Glutamatergic neuron (in vitro differentiated cells): ENCODE measurements at places on chromosomes 1 and 21.

DNA sequence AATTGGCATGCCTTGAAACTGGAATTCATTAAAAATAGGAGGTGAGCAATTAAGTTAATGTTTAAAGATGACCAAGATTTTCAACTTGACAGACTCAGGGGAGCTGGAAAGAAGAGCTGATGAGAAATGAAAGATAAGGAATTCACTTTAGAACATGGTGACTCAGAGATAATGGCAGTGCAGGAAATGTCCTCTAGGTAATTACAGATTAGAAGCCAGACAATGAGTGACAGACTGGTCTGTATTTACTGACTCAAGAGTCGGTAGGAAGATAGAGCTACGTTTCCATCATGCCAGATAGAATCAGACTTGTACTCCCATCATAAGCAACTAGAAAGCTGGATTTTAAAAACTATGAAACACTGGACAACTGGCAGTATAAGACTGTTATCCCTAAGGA is 151.6 kb downstream of the AJAP1 start:
- no peak for DNase-seq

GRCh38 chr1:45381243-45381642 is 41.0 kb upstream of the MUTYH start:
- no peak for DNase-seq

DNA sequence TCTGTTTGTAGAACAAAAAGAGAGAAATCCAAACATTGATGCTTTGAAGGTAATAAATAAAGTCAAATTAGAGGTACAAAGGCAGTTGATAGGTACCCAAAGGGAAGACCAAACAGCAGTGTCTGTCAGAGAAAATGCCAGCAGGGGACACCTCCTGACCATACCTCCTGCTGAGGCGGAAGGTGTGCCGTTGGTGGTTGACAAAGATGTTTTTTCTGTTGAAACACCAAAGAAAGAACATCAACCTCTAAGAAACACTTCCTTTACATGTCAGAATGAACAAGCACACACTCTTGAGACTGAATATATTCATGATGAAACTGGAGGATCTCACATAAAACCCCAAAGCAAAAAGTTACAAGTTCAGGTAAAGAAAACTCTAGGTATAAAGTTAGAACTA is 128.3 kb downstream of the MACF1 start:
- no peak for DNase-seq

DNA sequence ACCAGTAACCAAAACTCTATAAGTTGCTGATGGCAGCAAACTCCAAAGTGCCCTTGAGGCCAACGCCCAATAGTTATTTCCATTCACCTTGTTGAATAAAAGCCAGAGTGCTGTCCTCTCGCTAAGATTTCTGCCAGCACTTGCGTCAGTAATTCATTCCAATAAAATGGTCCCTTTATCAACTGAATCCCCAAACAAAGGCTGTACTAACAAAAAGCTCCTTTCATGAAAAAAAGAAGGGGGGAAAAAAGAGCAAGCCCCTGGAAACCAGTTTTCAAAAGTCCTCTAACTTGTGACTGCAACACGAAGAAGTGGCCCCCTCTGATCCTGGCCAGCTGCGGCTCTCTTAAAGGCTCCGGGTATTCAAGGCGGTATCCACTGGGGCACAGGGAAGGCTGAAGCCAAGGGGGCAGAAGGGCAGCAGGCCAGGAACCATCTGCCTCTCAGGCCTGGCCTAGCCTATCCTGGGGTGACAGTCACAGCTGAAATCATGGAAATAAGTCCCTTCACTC is 55.8 kb upstream of the ZNF326 start:
- DNase-seq, result no peak

DNA sequence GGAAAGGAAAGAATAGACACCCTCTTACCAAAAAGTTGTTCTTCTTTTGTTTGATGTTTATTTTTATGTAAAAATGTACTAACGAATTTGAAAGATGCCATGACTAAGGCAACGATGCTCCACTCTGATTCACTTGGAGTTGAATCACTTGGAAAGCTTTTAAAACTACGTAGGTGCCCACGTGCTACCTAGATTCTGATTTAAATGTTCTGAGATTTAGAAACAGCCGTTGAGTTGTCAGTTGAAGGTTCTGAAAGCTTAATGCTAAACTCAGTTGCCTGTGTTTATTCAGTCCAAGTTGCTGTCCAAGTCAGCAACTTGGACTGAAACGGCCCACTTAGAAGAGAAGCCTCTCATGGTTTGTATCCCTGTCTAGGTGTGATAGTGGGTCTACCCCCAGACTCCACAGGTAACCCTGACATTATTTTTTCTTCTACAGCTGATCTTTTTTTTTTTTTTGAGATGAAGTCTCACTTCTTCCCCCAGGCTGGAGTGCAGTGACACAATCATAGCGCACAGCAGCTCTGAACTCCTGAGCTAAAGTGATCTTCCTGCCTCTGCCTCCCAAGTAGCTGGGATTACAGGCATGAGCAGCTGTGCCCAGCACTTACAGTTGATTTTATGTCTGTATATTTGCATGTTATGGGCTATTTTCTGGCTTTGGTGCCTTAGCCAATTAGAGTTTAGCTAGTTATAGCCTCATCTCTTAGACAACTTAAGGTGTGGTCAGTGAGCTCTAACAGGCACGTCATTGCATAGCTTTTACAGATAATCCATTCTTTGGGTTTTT is 1.4 kb upstream of the VAMP4 start:
- no peak for DNase-seq

- DNase-seq, result peak; percentile 93
These were observed 31.2 kb downstream of the CDCP2 start for GRCh38 chr1:54121482-54122134.

- DNase-seq, result no peak
These were observed 10.8 kb upstream of the CSF3R start for GRCh38 chr1:36493524-36493923.

DNA sequence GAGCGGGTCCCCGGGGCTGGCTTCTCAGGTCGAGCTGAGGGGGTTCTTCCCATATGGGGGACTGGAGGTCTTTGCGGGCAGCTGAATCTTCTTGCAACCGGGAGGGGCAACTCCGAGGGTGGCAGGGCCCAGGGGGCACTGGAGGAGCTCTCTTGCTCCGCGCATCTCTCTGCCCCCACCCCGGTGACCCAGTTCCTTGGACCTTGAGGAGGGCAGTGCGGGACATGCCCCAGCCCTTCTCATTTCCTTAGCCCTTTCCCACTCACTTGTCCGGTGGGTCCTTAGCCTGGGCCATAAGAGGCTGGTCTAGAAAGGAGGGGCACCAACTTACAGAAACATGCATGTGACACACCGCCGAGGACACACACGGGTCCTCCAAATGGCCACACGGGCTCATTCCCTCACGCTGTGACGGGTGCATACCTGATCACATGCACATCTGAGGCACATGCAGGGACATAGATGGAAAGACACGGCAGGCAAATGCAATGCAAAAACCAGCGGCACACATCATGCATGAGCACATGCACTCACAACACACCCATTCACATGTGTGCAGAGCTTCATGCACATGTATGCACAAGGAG is 630 bp downstream of the HPCA start:
- no peak for DNase-seq

DNA sequence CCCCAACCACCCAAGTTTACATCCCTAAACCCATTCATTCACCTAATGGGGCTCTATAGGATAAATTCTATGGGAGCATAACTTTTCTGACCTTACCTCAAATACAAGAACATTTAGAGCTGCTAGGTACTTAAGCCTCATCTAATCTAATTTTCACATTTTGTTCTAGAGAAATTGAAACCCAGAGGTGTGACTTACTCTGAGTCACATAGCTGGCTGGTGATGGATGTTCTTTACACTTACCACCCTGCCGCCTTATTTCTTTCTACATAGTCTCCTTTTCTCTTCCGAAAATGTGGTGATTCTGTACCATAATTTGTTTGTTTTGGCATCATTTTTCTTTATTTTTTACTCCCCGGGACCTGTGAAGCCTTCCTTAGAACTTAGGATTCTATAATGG is 20.3 kb downstream of the TIPRL start:
- DNase-seq, result no peak

DNA sequence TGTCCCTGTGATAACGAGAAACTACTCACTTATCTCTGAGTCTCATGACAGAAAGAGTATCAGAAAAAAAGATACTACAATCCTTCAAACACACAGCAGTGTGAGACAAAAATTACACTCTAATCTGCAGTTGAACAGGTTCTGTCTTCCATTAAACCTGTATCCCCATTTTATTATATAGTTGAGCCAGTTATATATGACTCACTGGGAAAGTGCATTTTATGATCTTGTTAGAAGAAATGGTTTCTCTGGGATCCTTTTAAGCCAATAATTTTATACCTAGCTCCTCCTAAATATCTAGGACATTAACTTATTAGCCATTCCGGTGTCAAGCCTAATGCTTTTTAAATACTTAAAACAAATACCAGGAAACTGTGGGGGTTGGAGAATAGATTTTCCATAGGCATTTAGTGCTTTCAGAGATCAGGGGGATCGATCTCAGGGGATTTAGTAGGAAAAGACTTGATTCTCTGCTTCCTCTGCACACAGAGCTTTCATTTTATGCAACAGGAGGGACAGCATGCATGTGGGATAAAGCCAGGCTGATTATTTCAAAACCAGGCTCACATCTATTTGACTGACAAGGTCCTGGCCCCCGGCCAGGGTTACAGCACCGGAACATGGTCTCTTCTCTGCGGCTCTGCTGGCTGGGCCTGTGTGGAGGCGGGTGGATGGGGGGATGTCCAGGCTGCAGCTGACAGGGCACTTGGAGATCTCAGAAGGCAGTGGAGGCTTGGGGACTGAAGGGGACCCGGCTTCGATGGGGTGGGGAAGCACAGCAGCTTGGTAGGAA is 310.6 kb downstream of the DISC1 start:
- no peak for DNase-seq

- DNase-seq, result no peak
These were observed 27.1 kb upstream of the PTPRF start for GRCh38 chr1:43503534-43503933.

- no peak for DNase-seq
These were observed 81.1 kb downstream of the TNFSF18 start for GRCh38 chr1:172969611-172970010.

DNA sequence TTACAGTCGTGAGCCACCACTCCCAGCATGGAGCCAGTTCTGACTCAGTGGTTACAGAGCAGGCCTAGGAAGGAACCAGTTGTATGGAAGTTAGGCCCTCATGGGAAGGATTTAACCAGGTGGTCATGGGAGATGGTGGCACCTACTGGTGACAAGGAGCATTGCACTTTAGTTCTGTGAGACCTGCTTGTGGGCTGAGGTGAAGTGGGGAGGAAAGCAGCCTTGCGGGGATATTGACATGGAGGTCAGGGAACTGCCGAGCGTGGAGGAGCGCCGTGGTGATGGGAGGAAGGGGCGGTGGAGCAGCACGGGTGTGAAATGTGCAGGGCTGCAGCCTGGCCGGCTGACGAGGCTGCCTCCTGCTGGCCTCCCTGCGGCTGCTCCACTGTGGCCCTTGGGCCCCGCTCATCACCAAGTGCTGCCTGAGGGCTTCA is 100.4 kb downstream of the GALNT2 start:
- DNase-seq, result no peak

DNA sequence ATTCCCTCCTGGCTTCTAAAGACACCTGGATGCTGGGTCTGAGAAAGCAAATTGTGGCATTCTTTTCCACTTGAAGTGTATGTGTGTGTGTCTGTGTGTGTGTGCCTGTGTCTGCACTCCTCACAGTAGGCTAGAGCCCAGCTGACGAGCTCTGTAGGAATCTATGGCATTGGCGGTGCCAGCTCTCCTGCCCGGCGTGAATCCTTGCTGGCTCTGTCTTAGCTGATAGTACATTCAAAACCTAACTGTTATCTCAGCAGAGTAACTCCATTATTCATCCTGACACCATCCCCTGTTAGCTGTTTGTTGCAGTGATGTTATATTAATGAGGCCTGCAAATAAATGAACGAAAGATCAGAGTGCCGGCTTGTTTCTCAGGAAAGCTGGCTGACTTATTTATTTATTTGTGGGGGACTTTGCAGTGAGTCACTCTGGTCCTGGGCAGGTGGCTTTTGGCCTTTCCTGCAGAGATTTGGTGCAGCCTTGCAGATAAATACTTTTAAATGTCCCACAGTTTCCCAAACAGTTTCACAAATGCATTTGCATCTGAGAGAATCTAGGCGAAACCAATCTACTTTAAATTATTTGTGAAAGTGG is 160.6 kb upstream of the CD34 start:
- DNase-seq, result no peak

DNA sequence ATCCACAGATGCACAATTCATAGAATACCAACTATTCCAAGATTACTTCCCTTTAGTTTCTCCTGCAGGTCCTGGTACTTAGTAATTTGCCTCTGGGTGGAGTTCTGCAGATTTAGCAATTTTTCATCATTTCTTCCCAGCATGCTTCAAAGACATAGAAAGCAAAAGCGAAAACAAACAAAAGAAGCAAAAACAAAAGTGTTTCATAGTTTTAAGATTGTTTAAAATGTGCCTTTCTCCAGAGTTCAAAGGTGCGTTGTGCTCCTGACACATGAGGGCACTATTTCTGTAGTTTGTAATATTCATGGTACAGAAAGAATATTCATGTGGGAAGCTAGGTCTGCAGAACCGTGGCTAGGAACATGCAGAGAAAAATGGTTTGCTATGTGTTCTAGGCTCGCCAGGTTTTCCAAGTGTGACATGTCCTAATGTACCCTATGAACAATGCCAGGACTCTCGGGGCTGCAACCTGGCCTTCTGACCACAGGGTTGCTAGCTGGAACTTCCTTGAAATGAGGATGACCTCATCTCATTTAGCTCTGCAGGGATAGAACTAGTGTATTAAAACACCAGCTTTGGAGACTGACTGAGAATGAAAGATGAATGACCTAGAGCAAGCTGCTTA is 30.0 kb upstream of the RCSD1 start:
- no peak for DNase-seq

DNA sequence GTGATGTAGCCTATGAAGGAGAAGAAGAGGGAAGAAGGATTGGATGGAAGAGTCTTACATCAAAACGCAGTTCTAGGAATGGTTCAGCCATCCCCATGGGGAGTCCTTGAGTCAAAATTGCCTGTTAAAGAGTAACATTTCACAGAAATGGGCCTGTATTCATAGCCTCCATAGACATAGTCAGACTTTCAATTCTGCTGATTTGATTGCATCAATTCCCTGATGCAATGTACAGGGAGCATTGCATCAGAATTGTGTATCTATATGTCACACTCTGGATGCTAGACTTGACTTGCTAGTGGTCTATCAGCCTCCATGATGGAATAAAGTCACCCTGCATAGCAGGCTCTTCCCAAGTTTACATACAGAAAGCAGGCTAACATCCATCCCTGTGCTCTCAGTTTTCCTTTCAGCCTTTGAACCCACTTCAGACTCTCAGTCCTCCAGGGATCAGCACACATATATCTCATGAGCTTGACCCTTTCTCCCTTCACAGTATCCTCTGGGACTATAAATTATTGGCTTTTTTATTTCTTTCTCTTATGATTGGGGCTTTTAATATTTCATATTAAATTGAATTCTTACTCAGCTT is 1111.7 kb upstream of the B3GALT2 start:
- DNase-seq, result no peak
